Posterior vena cava (tissue), 2 donors: ENCODE measurements at places on chromosomes 3 and 15. TPM values are rescaled to one million over a fixed set of nuclear protein-coding genes. Genes with fewer than 3 reads are reported as not detected.

UBE2E2 gene
- total RNA-seq = 65.5 TPM

PLSCR5 gene
- total RNA-seq = not detected

SEC61A1 gene
- total RNA-seq = 199 TPM

GASK1A gene
- total RNA-seq = 35.0 TPM

RHOV gene
- total RNA-seq = not detected

PCSK6 gene
- 9.8 TPM for total RNA-seq

RBP2 gene
- 1.1 TPM for total RNA-seq

RBPMS2 gene
- total RNA-seq = 9.4 TPM

PYGO1 gene
- 15.4 TPM for total RNA-seq

FES gene
- 31.7 TPM for total RNA-seq

SAMMSON gene
- total RNA-seq = 0.28 TPM

LRRC31 gene
- total RNA-seq = not detected

FBN1 gene
- total RNA-seq = 194 TPM

PRKCD gene
- 34.1 TPM for total RNA-seq

STAB1 gene
- total RNA-seq = 303 TPM

GNAT1 gene
- total RNA-seq = not detected

IGDCC3 gene
- not detected for total RNA-seq

FBLN2 gene
- total RNA-seq = 585 TPM

CADPS gene
- 1.6 TPM for total RNA-seq

TRAIP gene
- total RNA-seq = 1.5 TPM

BLOC1S6 gene
- total RNA-seq = 42.8 TPM

INAFM2 gene
- 27.1 TPM for total RNA-seq

FBXW12 gene
- not detected for total RNA-seq

THAP10 gene
- 1.7 TPM for total RNA-seq

LIPC gene
- total RNA-seq = 0.14 TPM

TRIM69 gene
- 28.7 TPM for total RNA-seq

TMEM266 gene
- total RNA-seq = not detected

DYNLT2B gene
- total RNA-seq = 3.8 TPM

IL17RB gene
- total RNA-seq = 0.33 TPM

SNX4 gene
- total RNA-seq = 32.5 TPM

HCLS1 gene
- 33.8 TPM for total RNA-seq

SNRPN gene
- total RNA-seq = 41.7 TPM

TGM5 gene
- total RNA-seq = 1.0 TPM

WWTR1 gene
- 201 TPM for total RNA-seq

CRELD1 gene
- total RNA-seq = 22.3 TPM

AMIGO3 gene
- not detected for total RNA-seq

OXTR gene
- 1.1 TPM for total RNA-seq

PLA2G4E gene
- total RNA-seq = not detected

KCNMB2 gene
- total RNA-seq = not detected

LCTL gene
- not detected for total RNA-seq

SLCO3A1 gene
- 27.7 TPM for total RNA-seq

TPRG1 gene
- total RNA-seq = 14.2 TPM

PCCB gene
- 23.7 TPM for total RNA-seq

DUOXA1 gene
- 5.3 TPM for total RNA-seq

ACSBG1 gene
- total RNA-seq = not detected

DPPA4 gene
- not detected for total RNA-seq

PLD1 gene
- total RNA-seq = 18.5 TPM

CFAP92 gene
- 0.28 TPM for total RNA-seq

TMEM207 gene
- not detected for total RNA-seq

KCNH8 gene
- 0.10 TPM for total RNA-seq

NR2C2 gene
- total RNA-seq = 37.8 TPM
